ENCODE measurements at places on chromosomes 1 and 21.

DNA sequence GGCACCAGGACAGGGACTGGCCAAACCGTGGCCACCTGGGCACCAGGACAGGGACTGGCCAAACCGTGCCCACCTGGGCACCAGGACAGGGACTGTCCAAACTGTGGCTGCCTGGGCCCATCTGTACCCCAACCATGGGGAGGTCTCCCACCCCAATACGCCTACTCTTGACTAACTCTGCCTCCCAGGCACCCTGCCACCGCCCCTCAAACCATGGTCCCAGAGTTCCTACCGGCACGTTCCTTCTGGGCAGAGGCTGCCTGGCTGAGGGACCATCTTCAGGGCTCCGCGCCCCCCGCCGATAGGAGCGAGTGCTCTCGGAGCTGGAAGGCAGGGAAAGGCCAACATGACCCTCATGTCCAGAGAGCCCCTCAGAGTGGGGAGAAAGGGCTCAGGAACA, 6.3 kb upstream of the TCEA3 start:
- no peak for DNase-seq

- DNase-seq, result peak; percentile 60
Measured at GRCh38 chr1:58857680-58858673, 74.1 kb upstream of the JUN start.

DNA sequence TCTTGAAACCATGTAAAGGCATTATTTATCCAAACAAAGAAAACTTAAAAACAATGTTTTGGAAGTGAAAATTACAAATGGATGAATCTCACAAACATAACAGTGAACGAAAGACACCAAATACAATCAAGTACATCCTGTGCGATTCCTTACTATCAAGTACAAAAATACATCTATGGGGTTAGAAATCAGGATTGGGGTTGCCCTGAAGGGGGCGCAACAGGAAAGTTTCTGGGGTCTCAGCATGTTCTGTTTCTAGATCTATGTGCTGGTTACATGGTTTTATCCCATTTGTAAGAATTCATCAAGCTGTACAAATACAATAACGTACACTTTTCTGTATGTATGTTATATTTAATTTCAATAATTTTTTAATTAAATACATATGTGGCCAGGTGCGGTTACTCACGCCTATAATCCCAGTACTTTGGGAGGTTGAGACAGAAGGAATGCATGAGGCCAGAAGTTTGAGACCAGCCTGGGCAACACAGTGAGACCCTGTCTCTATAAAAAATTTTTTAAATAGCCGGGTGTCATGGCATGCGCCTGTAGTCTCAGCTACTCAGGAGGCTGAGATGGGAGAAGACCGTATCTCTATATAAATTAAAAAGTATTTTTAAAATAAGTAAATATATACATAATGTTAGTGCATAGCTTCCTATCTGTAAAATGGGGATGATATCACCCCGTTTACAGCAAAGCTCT, 121.5 kb upstream of the SOD1 start:
- DNase-seq, result no peak

DNA sequence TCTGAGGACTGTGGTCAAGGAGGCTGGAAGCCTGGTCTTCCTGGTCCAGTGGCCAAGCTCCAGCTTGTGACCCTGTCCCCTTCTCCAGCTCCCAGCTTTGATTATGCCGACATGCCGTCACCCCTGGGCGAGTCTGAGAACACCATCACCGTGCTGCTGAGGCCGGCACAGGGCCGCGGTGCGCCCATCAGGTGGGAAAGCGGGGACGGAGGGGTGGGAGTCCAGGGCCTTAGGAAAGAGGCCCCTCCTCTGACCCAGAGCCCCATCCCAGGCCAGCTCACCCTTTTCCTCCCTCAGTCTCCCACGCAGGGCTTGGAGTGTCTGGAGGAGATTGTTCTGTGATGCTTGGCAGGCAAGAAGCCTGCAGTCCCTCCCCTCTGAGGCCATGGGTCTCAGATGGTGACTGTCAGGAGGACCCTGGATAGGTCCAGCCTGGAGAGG, 43.6 kb downstream of the PTPRU start:
- no peak for DNase-seq

DNA sequence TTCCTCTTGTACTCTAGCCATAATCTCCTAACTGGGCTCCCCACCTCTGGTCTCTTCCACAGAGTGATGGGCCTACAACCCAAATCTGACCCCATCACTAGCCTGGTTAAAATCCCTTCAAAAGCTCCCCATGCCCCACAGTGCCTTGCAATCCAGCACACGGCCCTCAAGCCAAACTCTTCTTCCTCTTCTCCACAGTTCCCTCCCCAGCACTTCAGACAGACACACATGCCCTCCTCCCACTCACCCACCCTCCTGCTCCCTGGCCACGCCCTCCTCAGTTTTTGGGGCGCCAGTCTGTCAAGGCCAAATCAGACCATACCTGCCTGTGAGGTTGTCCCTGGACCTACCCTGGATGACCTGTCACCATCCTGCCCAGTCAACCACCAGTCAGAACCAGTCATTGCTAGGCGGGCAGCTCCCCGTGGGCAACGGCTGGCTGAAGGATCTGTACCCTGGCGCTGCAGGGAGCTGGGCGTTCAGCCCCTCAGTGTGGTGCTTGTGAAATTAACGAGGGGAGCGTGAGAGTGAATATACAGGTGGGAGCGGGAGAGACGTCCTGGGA, 753 bp downstream of the C1orf210 start:
- no peak for DNase-seq

GRCh38 chr1:180951186-180951745, 38.6 kb downstream of the KIAA1614 start:
- DNase-seq, result no peak

- DNase-seq, result peak; percentile 77
Measured at GRCh38 chr21:45319461-45320211, 31.9 kb upstream of the POFUT2 start.

- DNase-seq, result no peak
Measured at GRCh38 chr1:48082271-48082962, 85.2 kb upstream of the TRABD2B start.

- no peak for DNase-seq
Measured at GRCh38 chr1:99534638-99534930, 111.3 kb upstream of the PALMD start.

DNA sequence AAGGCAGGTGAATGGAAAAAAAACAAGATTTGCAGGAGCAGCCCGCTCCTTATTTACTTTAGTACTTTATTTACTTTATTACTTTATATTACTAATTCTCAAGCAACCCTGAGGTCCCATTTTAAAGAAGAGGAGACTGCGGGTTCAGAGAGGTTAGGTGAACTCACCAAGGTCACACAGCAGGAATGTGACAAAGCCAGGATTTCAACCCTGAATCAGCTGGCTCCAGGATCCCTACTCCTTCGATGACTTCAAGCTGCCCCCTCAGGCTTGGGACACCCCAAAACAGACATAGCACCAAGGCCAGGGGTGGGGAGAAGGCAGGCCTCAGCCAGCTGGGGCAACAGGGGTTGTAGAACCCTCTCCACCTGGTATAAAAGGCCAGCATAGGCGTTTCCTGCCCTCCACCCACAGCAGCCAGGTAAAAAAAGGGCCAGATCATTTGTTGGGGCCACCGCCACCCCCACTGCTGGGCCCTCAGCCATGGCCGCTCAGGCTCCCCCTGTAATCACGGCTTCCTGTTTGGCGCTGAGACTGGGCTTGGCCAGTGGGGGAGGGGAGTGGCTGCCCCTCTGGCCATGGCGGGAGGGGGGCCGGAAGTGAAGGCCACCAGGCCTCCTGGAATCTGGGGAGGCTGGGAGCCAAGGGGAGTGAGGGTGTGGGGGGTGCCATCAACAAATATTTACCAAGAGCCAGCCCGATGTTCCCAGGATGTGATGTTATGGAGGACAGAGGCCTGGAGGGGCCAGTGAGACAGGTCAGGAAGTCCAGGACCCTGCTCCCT, 6.6 kb downstream of the SDC3 start:
- DNase-seq, result no peak

GRCh38 chr1:186887203-186887602, 58.5 kb downstream of the PLA2G4A start:
- no peak for DNase-seq

- DNase-seq, result peak; percentile 49
Measured at GRCh38 chr1:184911103-184911745, 63.1 kb downstream of the NIBAN1 start.

DNA sequence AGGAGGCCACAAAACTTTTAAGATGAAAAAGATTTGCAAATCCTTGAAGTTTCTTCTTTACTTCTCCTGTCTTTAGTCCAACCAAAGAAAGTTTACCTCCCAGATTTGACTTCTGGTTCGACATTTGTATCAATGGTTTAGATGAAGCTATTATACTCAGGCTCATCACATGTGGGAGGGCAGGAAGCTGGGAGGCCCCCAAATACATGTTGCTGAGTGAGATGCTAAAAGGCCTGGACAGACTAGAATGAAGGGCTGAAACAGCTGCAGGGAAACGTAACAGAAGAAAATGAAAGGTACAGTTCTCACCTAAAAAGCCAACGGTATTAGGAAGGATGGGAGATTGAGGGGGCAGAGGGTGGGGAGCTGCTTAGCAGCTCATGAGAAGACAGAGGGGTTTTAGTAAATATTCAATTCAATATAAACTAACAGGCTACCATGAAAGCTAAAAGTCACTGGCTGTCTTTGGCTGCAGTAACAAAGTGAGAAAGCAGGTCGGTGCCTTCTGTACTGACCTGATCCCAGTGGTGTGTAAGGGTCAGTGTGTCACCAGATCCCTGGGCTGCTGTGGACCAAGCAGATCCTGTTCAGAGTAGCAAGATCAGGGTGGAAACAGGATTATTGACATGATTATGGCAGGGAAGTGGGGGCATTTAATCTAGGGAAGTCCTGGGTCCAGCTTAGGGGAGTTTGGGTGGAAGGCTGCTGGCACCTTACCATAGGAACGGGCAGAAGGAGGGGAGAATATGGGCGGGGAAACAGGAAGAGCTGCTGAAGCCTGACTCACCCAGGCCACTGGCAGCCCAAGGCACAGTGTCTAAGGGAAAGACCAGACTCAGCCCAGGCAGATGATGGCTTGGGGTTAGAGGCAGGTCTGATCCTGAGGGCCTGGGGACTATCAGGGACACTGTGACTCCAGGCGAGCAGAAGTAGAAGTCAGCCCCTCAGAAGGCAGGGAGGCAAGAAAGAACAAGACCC, 60.4 kb downstream of the KCNN3 start:
- DNase-seq, result peak; percentile 12

DNA sequence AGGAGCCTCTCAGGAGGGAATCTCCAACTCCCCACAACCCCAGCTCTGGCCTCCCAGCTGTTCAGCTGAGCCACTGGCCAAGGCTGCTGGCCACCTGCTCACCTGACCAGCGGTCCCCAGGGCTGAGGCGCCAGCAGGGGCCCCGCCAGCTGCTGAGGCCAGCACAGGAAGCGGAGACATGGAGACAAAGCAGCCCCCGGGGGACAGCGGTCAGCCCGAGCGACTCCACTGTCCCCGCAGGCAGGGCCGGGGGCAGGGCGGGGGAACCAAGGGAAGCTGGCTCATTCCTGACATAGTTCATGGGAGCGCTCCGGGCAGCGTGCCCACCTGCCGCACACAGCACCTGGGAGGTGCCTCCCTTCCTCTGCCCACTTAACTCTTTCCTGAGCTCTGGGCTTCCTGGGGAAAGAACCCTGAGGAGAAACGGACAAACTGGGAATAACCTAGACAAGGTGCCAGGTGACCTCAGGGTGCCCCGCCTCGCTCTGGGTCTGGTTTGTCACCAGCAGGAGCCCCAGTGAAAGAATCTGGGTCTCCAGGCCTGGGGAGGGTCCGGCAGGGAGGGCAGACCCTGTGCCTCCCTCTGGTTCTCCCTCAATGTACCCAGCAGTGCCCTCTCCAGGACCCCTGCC, 10.7 kb downstream of the EPHA2 start:
- no peak for DNase-seq

GRCh38 chr1:236677641-236678235, 8.6 kb upstream of the ACTN2 start:
- no peak for DNase-seq

DNA sequence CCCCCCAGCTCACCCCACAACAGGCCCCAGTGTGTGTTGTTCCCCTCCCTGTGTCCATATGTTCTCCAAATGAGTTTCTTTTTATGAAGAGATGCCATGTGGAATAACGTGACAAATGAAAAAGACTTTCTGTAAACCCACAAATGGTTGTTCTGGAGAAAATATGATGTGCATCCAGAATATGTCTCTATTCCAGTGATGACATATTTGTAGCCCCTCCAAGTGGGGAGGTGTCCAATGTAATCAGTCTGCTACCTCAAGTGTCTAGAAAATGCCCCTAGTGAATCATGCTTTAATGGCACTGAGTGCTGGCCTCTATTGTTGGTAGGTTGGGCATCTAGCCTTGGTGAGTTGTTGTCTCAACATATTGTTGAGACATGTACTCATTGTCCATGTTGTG, 179.6 kb downstream of the KCNK2 start:
- no peak for DNase-seq

GRCh38 chr1:233549917-233550316, 64.0 kb upstream of the KCNK1 start:
- no peak for DNase-seq

DNA sequence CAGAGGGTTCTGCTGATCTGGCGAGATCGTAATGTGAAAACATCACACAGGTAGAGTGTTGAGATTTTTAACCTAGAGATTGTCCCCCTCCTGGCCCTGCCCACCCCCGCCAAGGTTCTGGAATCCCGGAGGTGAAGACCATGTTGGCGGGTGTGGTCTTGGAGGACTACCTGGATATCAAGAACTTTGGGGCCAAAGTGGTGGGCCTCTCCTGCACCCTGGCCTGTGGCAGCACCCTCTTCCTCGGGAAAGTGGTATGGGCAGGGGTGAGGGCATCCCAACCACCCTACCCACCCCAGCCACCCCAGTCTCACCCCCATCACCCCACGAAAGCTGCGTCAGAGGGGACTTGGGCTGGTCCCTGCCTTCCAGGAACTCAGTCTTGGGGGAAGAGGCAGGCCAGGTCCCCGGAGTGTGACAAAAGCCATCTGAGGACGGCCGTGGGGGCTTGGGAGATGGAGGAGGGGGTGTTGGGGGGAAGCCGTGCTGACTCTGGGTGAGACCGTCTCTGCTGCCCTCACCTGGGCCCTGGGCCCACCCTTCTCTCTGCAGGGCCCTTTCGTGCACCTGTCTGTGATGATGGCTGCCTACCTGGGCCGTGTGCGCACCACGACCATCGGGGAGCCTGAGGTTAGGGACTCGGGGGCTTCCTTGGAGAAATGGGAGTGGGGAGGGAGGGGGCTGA, 4.4 kb downstream of the CLCNKB start:
- DNase-seq, result no peak

- DNase-seq, result no peak
Measured at GRCh38 chr1:68233202-68233601, 879 bp upstream of the WLS start.

- DNase-seq, result peak; percentile 41
Measured at GRCh38 chr1:151968058-151968457, 25.6 kb downstream of the S100A10 start.

GRCh38 chr1:186104459-186104858, 270.6 kb downstream of the TPR start:
- DNase-seq, result no peak

- DNase-seq, result peak; percentile 51
Measured at GRCh38 chr1:152869808-152870419, 8.2 kb upstream of the SMCP start.

- DNase-seq, result no peak
Measured at GRCh38 chr1:14787604-14788003, 189.1 kb downstream of the KAZN start.

- no peak for DNase-seq
Measured at GRCh38 chr1:165381745-165382505, 25.4 kb upstream of the LMX1A start.
